ENCODE measurements at places on chromosomes 3 and 15. TPM values are rescaled to one million over a fixed set of nuclear protein-coding genes. Genes with fewer than 3 reads are reported as not detected.

GRCh38 chr3:61454801-61455200 is 106.6 kb upstream of the PTPRG start:
- H3K4me1 ChIP-seq: no peaks in the 10 kb centered on the region
- H3K27ac ChIP-seq: no peak overlapping the region
- no peaks in the 10 kb centered on the region for H3K36me3 ChIP-seq
- no peaks in the 10 kb centered on the region for H3K27me3 ChIP-seq

Gene HDDC3
- total RNA-seq: 13.2 TPM

DNA sequence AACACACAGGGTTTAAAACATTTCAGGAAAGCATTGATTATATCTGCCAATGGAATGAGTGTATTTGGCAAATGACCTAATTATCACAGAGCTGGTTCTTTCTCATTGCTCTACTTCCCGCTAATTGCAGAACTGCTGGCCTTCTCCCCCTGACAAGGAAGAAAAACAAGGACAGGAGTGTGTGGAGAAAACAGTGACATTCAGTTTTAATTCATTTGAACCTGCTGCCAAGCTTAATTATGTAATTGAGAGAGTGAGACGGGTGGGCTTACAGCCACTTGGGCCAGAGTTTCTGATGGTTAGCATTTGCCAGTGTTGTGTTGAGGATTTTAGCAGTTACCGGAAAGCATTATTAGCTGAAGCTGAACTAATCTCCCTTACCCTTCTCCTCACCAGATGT is 301.4 kb downstream of the RBMS3 start:
- no peaks in the 10 kb centered on the region for H3K27me3 ChIP-seq
- H3K4me1 ChIP-seq: no peaks in the 10 kb centered on the region
- no peak overlapping the region for H3K27ac ChIP-seq
- DNase-seq: no peak
- H3K4me3 ChIP-seq: no peak overlapping the region

DNA sequence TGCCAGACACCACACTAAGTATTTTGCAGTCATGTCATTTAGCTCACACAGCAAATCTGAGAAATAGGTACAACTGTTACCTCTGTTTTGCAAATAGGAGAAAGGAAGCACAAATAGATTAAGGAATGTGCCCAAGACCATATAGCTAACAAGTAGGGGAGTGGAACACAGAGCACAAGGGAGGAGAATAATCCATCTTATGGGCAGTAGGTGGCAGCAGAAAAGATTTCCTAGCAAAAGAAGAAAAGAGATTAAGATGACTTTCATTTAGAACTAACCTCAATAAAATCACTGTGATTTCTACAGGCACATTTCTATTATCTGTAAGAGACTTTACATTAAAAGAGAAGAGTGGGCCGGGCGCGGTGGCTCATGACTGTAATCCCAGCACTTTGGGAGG is 49.1 kb downstream of the NR1I2 start:
- H3K27ac ChIP-seq: no peak overlapping the region
- no peaks in the 10 kb centered on the region for H3K27me3 ChIP-seq

Gene RHOV
- 3.9 TPM for total RNA-seq
